ENCODE measurements at places on chromosomes 1 and 21.

GRCh38 chr1:220330265-220330664, 58.0 kb upstream of the RAB3GAP2 start:
- DNase-seq = no peak

- DNase-seq = no peak
Observed at GRCh38 chr1:42931911-42932422, 26.7 kb downstream of the SLC2A1 start.

GRCh38 chr1:229753764-229754551, 127.9 kb downstream of the URB2 start:
- no peak for DNase-seq

GRCh38 chr1:201774224-201774982, 54.6 kb upstream of the IPO9 start:
- DNase-seq = peak; percentile 80

DNA sequence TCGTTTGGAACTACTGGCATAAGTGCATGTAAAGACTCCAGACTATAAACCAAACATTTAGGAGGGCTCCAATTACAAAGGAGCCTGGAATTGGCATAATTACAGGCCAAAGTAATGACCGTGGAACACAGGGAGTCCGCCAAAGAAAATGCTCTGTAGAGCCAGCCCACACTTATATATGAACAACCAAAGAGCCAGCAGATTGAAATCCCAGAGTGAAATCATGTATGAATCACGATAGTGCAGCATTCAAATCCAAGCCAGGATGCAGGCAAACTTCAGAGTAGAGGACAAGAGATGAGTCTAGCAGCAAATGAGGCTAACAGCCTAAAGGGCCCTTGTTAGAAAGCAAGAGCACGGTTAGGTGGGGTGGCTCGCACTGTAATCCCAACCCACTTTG, 13.1 kb downstream of the VPS26C start:
- DNase-seq = no peak

DNA sequence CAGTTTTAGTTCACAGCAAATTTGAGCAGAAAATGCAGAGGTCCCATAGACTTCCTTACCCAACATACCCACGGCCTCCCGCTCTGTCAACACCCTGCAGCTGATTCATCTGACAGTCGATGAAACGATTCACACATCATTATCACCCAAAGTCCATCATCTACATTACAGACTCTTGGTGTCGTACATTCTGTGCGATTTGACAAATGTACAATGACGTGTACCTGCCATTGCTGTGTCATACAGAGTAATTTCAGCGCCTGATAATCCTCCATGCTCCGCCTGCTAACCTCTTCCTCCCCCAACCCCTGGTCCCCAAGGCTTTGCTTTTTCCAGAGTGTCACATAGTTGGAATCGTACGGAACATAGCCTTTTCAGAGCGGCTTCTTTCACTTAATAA, 94.7 kb upstream of the SLC25A33 start:
- no peak for DNase-seq

DNA sequence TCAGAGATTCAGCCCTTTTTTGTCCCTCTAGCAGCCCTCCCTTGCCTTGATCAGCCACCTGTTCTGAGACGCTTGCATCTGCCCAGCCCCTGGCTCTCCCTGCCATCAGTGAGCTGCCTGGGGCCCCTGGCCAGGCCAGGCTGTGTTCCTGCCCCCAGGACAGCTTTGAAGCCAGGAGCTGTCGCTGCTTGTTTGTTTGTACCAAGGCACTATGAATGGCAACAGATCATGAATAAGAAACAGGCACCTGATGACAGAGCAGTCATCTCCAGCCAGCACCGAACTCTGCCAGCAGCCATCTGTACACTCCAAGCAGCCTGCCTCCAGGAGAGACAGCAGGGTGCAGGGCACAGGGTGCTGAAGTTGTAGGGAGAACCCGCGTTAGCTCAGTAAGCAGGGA, 8.1 kb upstream of the VWA5B1 start:
- no peak for DNase-seq

DNA sequence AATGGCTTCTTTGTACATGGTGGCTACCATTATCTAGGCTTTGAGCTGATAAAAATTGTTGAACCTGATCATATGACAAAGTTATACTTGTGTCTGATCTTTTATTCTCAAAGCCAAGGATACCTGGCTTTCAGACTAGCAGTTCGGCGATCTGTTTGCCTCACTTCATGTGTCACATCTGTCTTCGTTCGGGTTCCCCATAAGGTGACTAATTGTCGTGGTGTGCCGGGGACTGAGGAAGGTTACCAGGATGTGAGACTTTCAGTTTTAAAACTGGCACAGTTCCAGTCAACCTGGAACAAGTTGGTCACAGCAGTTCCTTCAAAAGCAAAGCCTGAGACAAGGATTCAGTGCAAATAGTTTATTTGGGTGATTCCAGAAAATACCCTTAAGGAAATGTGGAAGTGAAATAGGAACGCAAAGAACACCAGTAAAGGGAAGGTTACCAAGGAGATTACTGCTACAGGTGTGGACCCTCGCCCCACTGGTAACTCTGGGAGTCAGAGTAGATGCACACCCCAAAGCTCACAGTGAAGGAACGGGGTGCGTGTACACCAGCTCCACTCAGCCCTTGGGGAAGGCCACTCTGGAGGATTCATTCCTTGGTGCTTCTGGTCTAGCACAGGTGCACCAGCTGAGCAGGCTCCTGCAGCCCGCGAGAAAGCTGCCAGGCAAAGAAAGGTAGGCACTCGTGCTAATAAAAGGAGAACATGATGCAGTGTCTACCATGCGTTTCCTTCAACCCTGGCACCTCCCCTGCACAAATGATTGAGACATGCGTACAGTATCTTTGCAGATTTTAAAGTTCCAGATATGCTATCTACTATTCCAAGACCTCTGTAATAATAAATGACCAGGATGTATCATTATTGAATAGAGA, 69.0 kb downstream of the VWA5B1 start:
- no peak for DNase-seq

All from ELR (cell line).